Ovary (tissue), 10 donors: ENCODE measurements at places on chromosomes 5 and 9. TPM values are rescaled to one million over a fixed set of nuclear protein-coding genes. Genes with fewer than 3 reads are reported as not detected.

KIF4B gene
- total RNA-seq: not detected

- DNase-seq: no peak
Observed at GRCh38 chr9:131235480-131235851, 40.8 kb downstream of the FAM78A start.

CENPK gene
- 1.7 TPM for total RNA-seq

DRD1 gene
- total RNA-seq: 0.15 TPM

DNA sequence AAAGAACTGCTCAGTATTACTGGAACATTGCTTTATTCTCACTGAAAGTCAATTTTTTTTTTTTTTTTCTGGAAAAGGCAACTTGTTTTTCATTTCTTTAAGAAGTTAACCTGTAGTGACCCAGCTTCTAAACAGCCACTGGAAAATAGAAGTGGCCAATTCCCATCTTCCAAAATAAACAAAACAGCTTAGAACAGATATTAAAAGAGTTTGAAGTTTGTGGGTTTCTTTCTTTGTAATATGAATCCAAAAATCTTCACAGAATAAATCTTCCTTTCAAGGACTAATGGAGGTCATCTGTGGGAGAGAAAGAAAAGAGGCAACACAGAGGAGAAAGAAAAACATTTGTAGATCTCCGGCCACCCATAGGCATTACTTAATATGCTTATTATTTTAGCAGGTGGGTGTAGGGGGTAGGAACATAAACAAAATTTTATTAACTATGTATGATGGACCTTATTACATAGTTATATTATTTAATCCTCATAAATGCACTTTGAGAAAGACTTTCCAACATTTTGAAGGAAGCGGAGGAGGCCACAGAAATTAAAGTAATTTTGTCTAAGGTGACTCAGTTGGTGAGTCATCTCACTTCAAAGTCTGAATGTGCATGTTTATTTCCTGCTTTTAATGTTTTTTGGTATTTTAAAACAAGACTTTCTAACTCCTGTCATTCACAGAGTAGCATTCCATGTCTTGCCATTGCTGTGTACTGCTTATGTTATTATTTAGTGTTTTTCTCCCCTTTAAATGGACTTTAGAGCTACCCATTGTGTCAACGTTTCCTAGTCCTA, 1791.8 kb upstream of the WWC1 start:
- no peak for DNase-seq

GRCh38 chr5:132293992-132294727, at the start of gene SLC22A4:
SLC22A4 (plus strand) TSS chr5:132294394; CDS start chr5:132294617, 223 bp downstream.
- DNase-seq: peak; percentile 96

HTR4 gene
- total RNA-seq: not detected

DNA sequence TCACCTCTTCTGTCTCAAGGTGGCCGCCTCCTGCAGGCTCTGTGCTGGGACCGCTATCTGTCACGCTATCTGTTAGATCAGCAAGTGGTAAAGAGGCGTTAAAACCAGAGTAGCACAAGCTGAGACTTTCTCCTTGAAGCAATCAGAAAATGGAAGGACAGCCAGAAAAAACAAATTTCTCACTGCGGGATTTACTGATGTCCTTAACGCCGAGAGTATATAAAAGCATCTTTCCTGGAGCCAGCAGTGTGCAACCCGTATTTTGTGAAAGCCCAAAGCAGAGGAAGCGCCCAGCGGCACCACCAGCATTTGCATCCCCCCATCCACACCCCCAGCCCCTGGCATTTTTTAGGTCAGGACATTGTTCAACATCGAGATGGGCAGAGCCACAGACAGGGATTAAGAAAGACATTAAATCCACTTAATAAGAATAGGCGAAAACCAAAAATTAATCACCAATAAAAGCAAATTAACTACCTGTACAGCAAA, 48.6 kb downstream of the DUSP1 start:
- no peak for DNase-seq

GNA14 gene
- 6.1 TPM for total RNA-seq

- DNase-seq: no peak
Observed at GRCh38 chr9:15505921-15506320, 4.8 kb downstream of the PSIP1 start.

DNA sequence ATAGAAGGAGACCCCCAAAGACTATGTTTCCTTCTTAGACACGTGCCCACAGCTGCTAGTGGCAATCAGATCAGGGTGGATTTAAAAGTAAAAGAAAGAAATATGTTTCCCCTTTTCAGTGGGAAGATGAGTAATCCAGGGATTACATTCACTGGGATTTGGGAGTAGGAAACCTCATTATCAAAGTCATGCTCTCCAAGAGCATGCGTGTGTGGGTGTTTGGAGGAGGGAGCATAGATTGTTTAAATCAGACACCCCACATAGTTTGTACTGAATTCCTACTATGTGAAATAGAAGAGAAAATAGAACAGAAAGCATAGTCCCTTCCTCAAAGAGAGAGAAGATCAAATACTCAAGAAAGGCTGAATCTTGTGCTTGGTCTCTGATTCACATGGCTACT, 65.5 kb upstream of the TBCA start:
- DNase-seq: no peak

ANKRD20A1 gene
- 1.1 TPM for total RNA-seq

ADGRD2 gene
- total RNA-seq: not detected

DNA sequence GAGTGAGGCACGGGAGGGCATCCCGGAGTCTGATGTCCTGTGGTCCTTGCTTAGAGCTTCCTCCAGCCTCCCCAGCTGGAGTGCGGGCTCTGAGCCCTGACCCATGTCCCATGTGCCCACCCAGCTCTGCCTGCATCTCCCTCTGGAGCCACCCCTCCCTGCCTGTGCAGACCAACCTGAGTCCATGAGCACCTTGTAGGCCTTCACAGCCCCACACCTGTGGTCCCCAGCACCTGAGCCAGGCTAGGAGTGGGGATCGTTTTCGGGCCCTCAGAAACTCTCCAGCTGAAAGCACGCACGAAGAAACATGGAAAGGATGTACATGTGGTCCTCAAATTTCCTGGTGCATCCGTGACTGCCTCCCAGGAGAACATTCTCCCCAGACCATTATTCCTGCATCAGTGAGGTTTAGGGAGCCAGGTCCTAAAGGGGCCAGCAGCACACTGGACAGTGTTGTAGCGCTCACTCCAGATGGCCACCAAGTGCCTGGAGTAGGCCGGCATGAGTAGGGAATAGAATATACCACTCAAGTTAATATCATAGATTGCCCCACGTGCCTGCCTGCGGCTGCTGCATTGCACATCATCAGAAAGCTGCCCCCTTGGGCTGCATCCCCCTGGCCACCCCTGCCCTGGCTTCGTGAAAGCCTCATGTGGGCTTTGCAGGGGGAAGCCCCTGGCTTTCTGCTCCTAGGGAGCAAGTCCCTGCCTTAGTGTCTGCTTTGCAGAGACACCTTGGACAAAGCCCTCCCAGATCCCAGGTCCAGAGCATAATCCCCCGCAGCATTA, 80.6 kb downstream of the WNK2 start:
- DNase-seq: peak; percentile 5

HARS2 gene
- 21.6 TPM for total RNA-seq

DNA sequence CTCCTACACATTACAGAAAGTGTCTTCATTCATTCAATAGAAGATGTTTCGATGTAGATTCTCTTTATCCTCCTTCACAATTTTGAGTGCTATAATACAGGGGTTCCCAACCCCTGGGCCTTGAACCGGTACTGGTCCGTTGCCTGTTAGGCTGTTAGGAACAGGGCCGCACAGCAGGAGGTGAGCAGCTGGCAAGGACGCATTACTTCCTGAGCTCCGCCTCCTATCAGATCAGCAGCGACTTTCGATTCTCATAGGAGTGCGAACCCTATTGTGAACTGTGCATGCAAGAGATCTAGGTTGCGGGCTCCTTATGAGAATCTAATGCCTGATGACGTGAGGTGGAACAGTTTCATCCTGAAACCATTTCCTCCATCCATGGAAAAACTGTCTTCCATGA, 153.0 kb upstream of the SMC2 start:
- DNase-seq: no peak

DNA sequence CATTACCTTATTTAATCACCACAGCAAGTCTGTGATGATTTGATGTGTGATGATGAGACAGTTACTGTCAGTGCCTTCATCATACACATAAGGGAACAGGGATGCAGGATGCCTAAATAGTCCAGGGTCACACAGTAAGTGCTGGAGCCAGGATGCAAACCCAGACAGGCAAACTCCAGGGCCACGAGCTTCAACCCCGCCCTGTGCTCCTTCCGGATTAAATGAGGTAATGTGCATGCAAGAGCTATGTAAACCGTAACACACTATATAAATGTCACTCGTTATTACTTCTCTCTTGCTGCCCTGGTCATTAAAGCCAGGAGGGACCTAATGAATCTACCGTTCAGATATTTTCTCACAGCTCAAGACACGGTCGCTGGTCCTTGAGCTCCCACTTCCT, 12.8 kb downstream of the SMIM23 start:
- no peak for DNase-seq

SPINK5 gene
- 4.5 TPM for total RNA-seq

NAIP gene
- 15.2 TPM for total RNA-seq

- DNase-seq: no peak
Observed at GRCh38 chr5:158485047-158485446, 614.7 kb downstream of the EBF1 start.

SLC6A18 gene
- total RNA-seq: not detected

DNA sequence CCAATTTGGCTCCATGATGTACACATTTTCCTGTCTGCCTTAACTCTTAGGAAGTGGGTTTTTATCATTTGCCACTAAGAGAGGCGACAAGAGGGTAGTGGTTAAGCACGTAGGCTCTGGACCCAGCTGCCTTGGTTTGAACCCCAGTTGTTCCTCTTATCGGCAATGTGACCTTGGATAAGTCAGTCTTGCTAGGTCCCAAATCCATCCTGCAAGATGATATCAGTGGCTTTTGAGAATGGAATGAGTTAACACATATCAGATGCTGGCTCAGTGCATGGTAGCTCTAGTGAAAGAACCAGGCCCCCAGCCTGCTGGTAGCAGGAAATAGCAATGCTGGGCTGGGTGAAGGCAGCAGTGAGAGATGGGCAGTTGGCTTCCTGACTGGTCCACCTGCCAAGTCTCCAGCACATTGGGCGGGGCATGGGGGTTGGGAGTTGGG, 72.5 kb downstream of the STK10 start:
- DNase-seq: no peak

NR6A1 gene
- total RNA-seq: 1.1 TPM

GRCh38 chr5:119284031-119284430, 71.8 kb upstream of the TNFAIP8 start:
- DNase-seq: no peak

DNA sequence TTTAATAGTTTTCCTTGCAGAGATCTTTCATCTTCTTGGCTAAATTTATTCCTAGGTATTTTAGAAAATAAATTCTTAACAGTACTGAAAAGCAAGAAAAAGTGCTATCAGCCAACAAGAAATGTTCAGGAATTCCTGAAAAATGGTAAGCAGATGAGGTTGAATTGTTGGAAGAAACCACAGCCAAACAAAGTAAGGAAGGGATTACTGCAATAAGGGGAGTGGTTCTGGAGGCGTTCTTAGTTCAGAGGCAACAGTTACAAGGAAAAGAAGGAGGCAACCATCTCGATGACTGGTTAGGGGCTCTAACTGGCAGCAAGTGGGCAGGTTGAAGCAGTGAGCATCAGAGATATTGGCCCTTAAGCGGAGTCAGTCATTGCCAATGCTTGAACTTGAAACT, 12.8 kb upstream of the OR13J1 start:
- DNase-seq: no peak

GRCh38 chr9:18421391-18421790, 52.6 kb upstream of the ADAMTSL1 start:
- no peak for DNase-seq

- DNase-seq: no peak
Observed at GRCh38 chr9:72943844-72944462, 8.9 kb downstream of the ALDH1A1 start.

GNG10 gene
- 31.0 TPM for total RNA-seq

- no peak for DNase-seq
Observed at GRCh38 chr9:20379804-20380225, 242.5 kb downstream of the MLLT3 start.

GRCh38 chr9:15873573-15874177, 320.8 kb downstream of the CCDC171 start:
- no peak for DNase-seq

FOXD4 gene
- total RNA-seq: 0.31 TPM

DNA sequence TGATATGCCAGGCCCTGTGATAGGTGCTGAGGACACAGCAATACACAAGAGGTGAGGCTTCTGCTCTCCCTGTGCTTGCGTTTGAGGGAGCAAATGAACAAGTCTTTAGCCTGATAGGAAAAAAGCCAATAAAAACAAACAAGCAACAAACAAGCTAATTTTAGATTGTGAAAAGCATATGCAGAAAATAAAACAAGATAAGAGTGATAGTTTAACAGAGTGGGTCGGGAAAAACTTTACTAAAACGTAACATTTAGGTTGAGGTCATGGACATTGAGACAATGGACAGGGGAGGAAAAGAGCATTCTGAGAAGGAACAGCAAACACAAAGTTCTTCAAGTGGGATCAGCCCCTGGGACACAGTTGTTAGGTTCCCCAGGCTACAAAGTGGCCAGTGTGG, 4.3 kb downstream of the SMIM3 start:
- no peak for DNase-seq

- DNase-seq: no peak
Observed at GRCh38 chr5:164360589-164360988, 855.2 kb downstream of the MAT2B start.

- no peak for DNase-seq
Observed at GRCh38 chr5:159198063-159199036, 11.0 kb downstream of the RNF145 start.

DNA sequence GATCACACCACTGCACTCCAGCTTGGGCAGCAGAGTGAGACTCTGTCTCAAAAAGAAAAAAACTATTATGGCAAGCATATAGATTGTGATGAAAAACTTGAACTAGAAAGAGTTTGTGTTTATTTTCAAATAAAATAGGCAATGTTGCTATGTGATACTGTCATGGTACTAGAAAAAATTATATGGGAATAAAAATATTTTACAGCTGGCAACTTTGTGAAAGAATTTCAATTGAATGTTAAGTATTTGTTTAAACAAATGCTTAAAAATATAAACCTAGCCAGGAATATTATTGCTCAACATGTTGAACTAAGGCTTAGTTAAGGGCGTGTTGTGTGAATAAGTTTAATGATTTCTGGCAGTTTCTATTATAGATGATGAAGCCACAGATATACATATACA, 31.7 kb downstream of the HSDL2 start:
- no peak for DNase-seq

GRCh38 chr5:122390694-122391093, 78.7 kb downstream of the SNCAIP start:
- DNase-seq: no peak

GRCh38 chr9:2934241-2934650, 90.4 kb upstream of the PUM3 start:
- no peak for DNase-seq

PDE8B gene
- total RNA-seq: 26.7 TPM

DNA sequence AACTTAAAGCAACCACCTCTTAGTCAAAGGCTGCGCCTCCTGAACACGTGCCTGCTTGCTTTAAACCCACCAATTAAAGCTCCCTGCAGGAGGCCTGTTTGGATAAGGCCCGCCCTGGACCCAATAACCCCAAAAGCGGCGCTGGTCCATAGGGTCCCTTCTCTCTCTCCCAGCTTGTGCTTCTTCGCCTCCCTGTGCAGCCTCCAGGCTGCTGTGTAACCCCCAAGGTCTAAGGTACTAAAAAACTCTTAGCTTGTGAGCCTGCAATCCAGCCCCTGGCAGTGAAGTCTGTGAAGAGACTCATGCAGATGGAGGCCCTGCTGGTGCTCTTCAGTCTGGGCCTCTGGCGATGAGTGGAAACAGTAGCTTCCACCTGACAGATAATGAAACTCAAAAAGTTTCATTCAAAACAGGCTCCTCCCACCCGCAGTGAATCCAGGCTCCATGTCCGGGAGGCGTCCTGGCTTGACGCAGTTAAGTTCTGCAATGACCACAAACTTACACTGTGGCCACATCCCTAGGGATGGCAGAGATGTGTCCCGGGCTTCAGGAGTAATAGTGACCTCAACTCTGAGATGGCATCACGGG, 97.3 kb downstream of the PRRT1B start:
- DNase-seq: no peak
